Trophoblast cell (in vitro differentiated cells and primary cell): ENCODE measurements at places on chromosomes 1 and 21.
A peak's percentile ranks its signal among the peaks of the same experiment; 100 is the strongest.

- DNase-seq: no peak
Measured at GRCh38 chr1:158026651-158027050, 33.2 kb downstream of the KIRREL1 start.

GRCh38 chr1:32332290-32333079 is 3.5 kb downstream of the MARCKSL1 start:
- DNase-seq: peak; percentile 73

GRCh38 chr1:175043824-175044223 is 20.6 kb upstream of the MRPS14 start:
- DNase-seq: no peak

DNA sequence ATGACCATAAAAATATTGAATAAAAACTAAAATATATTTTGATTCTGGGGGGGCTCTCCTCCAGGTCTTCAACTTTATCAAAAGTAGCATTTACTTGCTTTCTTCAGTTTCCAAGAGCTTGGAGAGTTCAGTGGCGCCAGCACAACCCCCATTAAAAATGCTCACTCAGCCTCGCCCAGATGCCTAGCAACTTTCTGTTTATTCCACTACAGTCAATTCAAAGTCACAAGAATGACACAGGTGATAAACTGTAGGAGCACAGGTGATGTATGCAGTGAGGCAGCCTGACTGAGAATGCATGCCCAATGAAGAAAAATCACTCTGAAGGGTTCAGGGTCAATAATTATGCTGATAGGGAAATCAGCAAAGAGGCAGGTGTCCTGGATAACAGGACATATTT is 159.4 kb upstream of the ATP1B1 start:
- no peak for DNase-seq

DNA sequence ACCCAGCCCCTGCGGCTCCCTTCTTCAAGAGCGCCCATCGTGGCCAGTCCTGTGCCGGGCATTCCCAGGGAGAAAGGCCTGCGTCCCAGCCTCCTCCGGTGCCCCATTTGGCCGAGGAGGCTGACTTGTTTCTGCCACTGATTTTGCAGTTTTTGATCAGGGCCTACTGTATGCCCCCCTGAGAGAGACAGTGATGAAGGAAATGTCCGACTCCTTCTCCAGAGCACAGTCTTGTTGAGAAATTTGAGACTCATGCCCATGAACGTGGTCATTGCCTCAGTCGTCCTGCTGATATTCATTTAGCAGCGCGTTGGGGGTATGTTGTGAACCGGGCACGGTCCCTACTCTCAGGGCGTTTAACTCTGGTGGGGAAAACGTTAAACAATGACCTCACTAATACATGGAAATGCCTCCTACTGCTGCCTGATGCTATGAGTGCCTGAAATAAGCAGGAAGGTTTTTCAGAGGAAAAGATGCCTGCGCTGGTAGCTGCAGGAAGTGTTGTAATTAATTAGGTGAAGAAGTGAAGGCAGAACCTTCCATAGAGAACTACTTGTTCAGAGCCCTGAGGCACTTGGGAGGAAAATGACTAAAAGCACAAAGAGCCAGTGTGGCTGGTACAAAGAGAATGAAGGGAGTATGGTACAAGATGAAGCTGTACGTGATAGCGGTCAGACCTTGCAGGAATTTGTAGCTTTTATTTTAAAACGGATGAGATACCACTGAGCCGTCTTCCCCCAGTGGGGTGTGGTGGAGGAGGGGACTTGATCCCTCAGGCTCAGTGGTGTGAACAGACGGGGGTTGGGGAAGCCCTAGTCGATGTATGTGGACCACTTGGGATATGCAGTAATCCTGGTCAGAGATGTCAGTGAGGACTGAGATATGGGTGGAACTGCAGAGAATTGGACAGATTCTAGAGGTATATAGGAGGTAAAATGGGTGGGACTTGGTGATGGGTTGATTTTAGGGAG is 730 bp downstream of the ZCCHC17 start:
- peak; percentile 42 for DNase-seq

DNA sequence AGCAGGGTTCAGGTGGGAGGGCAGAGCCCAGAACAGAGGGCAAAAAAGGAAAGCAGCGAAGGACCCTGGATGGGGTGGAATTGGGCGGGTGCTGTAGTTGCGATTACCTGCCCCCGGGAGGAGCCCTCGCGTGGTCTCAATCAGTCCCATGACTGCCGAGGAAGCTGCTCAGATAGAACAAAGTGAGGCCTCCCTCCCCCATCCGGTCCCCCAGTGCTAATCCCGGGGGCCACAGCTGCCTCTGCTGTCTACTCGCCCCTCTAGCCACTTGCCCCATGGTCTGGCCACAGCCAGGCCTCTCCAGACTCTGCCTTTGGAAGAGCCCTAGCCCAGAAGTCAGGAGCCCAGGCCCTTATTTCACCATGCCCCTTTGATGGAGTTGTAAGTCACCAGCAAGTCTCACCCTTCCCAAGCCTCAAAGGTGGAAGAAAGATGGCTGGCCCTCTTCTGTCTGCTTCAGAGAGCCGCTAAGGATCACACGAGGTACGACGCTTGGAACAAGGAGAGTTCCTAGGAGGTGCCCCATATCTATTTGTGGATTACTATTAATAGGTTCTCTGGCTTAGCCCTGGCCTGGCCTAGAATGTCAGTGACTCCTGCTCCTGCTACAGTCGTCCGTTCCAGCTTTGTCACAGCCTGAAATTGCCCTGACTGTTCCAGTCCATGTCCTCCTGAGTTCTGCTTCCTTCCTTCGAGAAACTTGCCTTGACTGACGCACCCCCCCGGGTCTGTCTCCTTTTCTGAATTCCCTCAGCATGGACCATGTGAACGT is 16.4 kb downstream of the ECHDC2 start:
- no peak for DNase-seq

- DNase-seq: peak; percentile 77
Measured at GRCh38 chr1:230797942-230798365, 50.8 kb downstream of the CAPN9 start.

GRCh38 chr1:175520186-175520585 is 223.2 kb downstream of the TNR start:
- no peak for DNase-seq

- no peak for DNase-seq
Measured at GRCh38 chr1:177964336-177964735, 5.5 kb downstream of the SEC16B start.

DNA sequence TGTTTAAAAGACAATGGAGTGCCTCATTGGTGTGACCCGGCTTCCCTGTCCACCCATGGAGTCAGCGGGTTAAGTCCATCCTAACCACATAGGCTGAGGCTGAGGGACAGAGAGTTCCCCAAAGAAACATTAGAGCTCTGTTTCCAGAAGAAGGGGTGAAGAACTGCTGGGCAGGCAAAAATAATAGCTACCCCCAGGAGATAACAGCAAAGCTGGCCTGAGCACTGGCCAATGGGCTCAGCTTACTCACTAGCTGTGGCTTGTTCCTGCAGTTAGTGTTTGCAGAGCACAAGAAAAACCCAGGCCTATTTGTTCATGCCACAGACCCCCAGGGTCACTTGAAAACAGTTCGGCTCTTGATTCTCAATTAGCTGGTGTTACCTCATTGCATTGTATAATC is 311.2 kb downstream of the NFIA start:
- no peak for DNase-seq

GRCh38 chr21:25801217-25802014 is 66.6 kb downstream of the GABPA start:
- peak; percentile 96 for DNase-seq

- peak; percentile 25 for DNase-seq
Measured at GRCh38 chr1:21289700-21290545, at the start of gene ECE1. Gene ECE1 (minus strand): TSS chr1:21290463. CDS start chr1:21290414, 49 bp downstream.

DNA sequence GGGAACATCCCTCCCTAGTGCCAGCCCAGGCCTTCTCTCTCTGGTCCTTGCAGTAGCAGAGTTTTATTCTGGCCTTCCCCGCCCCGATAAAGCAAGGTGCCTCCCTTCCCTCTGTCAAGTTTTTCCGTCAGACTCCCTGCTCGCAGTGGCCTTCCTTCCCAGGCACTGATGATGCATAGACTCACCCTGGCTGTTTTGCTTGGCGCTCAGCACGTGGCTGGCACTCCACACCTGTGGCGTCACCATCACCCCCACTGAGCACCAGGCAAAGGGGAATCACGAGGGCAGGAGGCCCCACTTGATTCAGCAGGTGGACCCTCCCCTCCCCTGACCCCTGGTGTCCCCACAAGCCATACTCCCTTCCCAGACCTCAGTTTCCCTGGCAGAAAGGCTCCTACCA is 7.4 kb downstream of the SLC26A9 start:
- DNase-seq: no peak

DNA sequence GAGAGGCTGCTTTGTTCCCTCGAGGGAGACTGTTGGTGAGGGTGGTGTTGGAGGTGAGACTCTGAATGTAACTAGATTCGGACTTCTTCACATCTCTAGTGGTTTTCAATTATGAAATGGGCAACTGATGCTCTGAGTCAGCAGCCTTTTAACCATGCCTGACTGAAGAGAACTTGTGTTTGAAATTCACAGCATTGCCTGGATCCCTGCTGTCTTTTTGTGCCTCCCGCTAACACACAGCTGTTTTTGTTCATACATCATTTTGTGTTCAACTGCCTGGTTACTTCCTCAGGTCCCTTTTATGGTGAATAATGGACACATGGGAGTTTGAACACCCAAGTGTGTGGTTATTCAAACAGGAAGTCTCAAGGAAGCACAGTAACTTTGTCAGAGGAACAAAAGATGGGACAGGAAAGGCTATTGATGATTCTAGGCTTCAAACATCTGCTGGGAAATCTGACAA is 16.8 kb downstream of the LAMC1 start:
- DNase-seq: no peak

GRCh38 chr1:113605146-113605545 is 154.1 kb downstream of the PHTF1 start:
- DNase-seq: no peak

DNA sequence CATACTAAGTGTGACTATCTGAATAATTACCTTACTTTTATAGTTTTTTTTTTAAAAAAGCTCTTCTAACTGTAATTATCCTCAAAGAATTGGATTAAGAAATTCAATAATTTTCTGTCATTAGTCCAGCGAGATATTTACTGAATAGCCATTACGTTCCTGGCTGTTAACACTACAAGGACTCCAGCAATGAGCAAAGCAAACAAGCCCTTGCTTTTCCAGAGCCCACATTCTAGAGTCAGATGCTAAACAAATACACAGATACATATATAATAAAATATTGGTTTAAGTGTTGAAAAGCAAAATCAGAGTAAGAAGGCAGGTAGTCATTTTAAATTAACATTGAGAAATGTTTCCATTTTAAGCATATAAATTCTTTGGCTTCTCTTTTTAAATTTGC is 118.4 kb downstream of the ATF6 start:
- DNase-seq: no peak

DNA sequence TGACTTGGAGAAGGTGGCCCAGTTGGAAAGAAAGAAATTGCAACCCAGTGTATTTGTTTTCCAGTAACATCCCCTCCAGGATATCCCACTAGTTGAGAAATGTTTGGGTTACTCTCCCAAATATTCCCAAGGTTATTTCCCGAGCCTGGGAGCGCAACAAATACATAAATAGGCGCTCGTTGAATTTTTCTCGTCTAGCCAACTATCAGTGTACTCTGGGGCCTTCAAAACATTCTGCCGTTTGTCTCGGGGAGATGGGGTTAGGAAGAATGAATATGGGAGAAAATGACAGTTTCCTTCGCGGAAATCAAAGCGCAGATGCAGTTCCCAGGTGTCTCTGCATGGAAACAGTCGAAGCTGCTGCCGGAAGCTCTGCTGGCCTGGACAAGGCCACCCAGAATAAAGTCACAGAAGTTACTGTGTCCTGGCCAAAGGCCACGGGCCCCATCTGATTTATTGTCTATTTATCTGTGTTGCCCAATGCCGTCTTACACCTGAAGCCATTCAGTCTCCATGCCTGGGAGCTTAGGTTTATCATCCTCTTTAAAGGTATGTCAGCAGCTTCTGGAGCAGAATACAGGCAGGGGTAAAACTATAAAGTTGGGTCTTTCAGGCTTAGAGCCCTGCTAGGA is 1.0 kb downstream of the C1orf115 start:
- DNase-seq: peak; percentile 46

- peak; percentile 59 for DNase-seq
Measured at GRCh38 chr1:109248797-109249629, at the start of gene CELSR2. Gene CELSR2 (plus strand): TSS chr1:109249539. CDS start chr1:109250080, 541 bp downstream.

GRCh38 chr1:78743626-78744025 is 94.0 kb downstream of the IFI44 start:
- DNase-seq: no peak

DNA sequence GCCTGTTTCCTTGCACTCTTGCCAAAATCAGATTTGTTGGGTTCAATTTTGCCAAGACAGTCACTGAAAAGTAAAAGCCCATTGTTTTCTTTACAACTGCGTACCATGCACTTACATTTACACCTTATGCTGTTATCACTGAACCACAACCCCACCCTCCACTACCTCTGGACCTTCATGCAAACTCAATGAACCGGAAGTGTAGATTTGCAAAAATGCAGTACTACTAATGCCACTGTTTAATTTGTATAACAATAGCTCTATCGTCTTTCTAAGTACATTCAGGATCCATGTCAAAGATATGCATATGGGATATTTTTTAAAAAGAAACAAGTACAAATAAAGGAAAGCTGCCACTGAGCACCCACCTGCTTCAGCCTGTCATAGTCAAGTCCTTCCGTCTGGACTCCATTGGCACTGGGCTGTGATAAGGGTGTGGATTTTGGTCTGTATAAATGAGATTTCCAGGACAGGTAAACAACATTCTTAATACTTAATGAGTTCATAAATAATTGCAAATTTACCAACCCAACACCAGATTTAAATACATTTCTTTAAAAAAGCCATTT is 72.9 kb upstream of the LBR start:
- no peak for DNase-seq

GRCh38 chr1:87647430-87648177 is 318.9 kb downstream of the LMO4 start:
- DNase-seq: no peak

- no peak for DNase-seq
Measured at GRCh38 chr21:28916150-28916893, 76.4 kb downstream of the LTN1 start.

- no peak for DNase-seq
Measured at GRCh38 chr1:81867235-81867634, 66.5 kb downstream of the ADGRL2 start.

- DNase-seq: peak; percentile 30
Measured at GRCh38 chr1:67759692-67760029, 73.6 kb downstream of the GNG12 start.

GRCh38 chr1:47532921-47533792 is 95.3 kb downstream of the FOXD2 start:
- DNase-seq: peak; percentile 91

GRCh38 chr1:210374600-210374953 is 45.9 kb downstream of the HHAT start:
- no peak for DNase-seq

DNA sequence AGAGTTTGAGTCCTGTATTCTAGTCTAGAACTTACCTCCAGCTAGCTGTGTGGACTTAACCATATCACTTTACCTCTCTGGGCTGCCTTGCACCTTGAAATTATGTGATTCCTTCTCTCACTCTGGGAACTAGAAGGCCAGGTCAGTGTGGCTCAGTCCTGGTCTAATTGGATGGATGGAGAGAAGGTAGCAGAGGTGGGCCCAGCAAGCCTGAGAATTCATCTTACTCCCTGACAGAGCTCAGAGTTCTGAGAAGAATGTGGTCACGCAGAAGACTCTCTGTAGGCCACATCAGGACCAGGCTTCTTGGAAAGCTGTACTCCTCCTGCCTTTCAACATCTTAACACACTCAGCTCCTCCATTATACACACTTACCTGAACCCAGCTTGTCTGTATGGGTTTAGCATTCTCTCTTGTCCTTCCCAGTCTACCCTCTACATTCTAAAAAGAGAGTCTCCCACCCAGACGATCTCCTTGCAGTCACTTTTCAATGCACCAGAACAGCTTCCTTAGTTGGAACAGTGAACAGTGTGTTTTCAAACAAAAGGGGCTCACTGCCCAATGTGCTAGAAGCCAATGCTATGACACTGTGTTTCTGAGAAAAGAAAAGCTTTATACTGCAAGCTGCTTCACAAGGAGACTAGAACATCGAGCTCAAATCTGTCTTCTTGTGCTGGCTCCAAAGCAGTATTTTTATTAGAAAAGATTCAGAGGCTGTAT is 60.5 kb downstream of the CAPN9 start:
- DNase-seq: no peak
